T-cell (primary cell): ENCODE measurements at places on chromosomes 6 and 20.

DNA sequence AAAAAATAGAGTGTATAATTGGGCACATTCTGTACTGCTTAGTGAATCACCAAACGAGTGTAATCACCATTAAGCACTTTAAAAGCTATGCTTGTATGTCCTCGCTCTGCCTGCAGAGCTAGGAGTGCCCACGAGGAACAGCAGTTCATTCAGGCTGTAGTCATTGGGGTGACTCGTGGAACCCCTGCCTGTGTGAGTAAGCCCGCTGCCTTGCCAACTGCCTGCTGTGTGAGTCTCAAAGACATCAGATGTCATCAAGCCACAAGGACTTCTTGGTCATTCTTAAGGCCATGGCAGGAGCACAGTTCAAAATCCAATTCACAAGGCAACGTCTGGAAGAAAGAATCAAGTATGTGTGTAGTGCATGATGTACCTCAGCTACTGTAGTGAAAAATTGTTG lies 60.4 kb downstream of the FOXO3 start:
- DNase-seq = no peak

- DNase-seq = no peak
Observed at GRCh38 chr20:62370115-62370806, 3.1 kb upstream of the LAMA5 start.

DNA sequence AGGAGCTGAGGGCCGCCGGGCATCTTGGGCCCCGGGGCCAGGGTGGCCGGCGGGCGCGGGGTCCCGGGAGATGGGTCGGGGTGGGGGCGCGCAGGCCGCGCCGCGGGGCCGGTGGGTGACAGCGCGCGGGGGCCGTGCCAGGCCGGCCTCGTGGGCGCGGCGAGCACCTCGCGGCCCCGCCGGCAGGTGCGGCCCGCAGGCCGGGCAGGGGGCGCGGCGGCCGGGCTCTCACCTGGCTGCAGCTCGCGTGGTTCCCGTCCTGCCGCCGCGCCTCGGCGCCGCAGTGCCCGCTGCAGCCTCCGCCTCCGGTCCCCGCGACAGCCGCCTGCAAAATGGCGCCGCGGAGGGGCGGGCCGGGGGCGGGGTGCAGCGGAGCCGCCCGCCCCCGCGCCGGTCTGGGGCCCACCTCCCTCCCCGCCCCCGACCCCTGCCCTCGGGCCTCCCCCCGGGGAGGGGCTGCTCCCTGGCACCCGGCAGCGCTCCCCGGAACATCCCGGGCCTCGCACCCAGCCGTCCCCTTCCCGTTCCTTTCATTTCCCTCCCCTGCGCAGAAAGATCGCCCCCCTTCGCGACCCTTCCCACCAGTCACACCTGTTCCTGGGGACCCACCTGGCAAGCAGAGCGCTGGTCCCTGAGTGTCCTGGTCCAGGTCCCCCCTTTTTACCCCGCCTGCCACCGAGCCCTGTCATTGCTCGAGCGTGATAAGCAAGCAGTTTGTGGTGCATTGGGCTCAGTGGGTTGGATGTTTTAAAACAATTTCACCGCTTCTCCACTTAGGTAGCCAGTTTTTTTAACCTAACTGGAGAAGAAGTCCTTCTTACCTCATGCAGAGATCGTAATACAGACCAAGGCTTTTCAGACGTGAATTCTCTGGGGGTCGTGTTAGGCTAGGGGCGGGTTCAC lies at the start of gene SLC23A2:
Gene SLC23A2, minus strand, starts transcription at position 337 of the 903 bp plus-strand sequence. CDS start 68,948 bp downstream, outside the sequence.
- peak; percentile 20 for DNase-seq

- DNase-seq = no peak
Observed at GRCh38 chr6:157269261-157269794, 54.0 kb downstream of the TMEM242 start.

DNA sequence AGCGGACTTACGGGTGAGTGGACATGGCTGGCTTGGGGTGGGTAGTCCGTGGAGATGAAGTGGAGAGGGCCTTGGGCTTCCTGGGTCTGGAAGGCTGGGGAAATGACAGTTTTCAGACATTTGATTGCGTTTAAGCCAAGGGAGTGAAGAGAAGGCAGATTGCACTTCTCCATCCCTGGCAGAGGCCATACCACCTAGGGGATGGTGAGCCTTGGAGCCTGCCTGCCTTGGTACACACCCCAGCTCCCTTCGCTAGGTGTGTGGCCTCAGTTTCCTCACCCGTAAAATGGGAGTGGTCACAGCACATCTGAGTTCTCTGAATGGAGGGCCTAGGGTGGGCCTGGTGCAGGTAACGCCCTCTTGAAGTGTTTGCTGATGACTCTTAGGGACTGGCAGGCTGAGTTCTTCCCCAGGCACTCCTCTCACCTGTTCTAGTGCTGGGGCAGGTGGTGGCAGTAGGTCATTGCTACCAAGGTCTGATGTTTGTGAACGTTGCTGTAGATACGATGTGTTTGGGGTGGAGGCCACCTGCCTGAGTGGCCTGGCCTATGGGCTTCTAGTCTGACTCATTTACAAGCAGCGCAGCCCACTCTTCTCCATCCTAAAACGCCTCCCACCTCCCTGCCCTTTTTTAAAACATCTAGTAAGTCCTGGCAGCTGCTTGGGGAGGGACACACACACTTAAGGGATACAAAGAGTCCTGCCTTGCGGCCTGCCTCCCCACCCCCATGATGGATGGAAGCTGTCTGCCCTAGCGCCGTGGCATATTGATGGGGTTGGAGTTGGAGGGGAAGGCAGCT lies 2.3 kb downstream of the RBM38 start:
- DNase-seq = no peak

DNA sequence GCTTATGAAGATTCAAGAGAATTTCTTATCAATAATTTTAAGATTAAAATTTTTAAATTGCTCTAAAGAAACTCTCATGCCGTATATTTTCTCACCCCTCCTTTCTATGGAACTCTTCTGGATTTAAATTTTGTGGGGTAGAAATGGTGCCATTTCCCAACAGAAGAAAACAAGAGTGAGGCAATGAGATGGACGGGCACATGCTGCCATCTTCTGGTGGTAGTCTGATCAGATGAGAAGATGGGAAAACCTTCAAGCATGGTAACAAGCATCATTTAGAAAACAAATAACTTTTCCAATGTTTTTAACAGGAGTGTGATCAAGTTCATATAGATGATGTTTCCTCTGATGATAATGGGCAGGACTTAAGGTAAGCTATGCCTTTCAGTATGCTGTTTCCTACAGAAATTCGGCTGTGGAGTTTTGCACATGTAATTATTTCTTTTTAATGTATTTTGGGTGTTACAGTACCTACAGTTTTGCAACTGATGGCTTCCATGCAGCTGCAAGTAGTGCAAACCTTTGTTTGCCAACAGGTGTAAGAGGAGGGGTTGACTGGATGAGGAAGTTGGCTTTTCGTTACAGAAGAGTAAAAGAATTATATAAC lies 271.4 kb downstream of the EYA4 start:
- DNase-seq = peak; percentile 1

DNA sequence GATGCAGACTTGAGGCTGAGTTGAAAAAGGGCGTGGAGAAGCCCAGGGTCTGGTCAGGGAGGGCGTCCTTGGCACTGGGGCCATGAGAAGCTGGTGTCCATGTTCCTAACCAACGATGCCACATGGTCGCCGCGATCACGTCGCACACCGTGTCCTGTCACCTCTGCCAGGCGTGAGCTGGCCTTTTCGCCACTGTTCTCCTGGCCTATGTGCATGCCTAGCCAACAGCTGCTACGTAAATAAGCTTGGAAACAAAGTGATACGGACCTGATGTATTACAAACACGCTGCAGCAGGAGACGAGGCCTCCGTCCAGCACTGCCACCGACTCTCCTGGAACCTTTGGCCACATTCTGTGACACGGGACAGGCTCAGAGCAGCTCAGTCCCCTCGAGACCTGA lies 22.0 kb upstream of the KIF25 start:
- DNase-seq = no peak

GRCh38 chr20:25608774-25609173 lies 15.0 kb downstream of the NANP start:
- no peak for DNase-seq

DNA sequence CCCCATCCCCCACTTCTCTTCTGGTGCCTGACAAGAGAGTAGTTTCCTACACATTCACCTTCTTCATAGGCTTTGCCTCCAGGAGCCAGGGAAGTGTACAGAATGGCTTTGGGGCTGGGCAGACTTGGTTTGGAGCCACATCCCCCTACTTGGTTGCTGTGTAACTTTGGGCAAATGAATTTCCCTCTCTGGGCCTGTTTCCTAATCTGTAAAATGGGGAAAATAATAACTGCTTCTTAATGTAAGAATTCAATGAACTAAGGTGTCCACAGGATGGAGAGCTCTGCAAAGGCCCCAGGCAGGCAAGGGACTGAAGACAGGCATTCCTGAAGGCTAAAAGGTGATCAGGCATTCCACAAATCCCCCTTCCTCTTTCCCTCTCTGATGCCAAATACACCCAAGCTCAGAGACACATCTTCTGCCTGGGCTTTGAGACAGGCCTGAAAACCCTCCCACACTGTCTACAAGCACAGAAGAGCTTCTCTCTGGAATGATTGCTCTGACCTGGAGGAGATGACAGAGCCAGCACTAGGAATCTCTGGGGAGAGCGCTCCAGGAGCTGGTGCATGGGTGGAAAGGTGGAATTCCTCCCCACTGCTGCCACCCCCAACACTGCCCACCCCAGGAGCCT lies 6.9 kb upstream of the C20orf203 start:
- no peak for DNase-seq
